ENCODE measurements at places on chromosomes 5 and 9.

GRCh38 chr9:694403-695154 is 146.9 kb upstream of the DMRT1 start:
- DNase-seq = peak; percentile 20

DNA sequence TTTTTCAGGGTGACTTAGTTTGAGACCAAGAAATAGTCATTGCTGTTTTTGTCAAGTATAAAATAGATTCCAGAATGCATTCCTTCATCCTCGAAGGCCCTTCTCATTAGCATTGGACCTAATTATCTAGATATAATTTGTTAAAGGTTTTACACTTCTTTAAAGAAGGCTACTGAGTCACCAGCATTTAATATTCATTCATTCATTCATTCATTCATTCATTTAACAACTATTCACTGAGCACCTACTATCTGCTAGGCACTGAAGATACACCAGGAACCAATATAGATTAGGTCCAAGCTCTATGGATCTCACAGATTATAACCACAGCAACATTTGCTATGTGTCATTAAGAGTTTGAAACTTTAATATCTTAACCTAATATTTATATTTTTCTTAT is 11.1 kb upstream of the REEP5 start:
- DNase-seq = no peak

DNA sequence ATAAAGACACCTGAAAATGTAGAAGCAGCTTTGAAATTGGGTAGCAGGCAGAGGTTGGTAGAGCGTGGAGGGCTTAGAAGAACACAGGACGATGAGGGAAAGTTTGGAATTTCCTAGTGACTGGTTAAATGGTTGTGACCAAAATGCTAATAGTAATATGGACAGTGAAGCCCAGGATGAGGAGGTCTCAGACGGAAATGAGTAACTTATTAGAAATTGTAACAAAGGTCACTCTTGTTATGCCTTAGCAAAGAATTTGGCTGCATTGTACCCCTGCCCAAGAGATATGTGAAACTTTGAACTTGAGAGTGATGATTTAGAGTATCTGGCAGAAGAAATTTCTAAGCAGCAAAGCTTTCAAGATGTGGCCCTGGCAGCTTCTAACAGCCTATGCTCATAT is 382.5 kb downstream of the KCNN2 start:
- no peak for DNase-seq

DNA sequence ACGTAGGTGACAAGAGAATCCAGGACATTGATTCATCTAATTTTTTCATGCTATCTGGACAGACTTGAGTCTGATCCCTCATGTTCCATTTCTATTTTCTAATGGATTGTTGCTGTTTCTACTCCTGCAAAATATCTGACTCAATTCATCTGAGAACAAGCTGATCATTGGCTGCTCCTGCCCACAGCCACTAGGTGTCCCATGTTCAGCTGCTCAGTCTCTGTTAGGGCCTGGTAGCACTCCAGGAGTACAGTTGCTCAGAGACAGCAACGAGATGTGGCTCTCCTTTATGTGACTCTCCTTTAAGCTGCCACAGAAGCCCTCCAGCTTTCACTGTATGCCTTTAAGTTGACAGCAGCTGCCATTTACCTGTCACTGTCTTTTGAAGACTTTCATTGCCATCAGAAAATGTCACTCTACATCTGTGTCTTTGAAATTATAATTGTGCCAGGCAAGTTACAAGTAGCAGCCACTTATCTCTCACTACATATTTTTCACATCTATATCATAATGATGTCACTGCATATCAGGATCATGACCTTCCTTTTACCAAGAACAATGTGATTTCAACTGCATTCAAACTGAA is 1944.2 kb upstream of the NUDT12 start:
- DNase-seq = no peak

DNA sequence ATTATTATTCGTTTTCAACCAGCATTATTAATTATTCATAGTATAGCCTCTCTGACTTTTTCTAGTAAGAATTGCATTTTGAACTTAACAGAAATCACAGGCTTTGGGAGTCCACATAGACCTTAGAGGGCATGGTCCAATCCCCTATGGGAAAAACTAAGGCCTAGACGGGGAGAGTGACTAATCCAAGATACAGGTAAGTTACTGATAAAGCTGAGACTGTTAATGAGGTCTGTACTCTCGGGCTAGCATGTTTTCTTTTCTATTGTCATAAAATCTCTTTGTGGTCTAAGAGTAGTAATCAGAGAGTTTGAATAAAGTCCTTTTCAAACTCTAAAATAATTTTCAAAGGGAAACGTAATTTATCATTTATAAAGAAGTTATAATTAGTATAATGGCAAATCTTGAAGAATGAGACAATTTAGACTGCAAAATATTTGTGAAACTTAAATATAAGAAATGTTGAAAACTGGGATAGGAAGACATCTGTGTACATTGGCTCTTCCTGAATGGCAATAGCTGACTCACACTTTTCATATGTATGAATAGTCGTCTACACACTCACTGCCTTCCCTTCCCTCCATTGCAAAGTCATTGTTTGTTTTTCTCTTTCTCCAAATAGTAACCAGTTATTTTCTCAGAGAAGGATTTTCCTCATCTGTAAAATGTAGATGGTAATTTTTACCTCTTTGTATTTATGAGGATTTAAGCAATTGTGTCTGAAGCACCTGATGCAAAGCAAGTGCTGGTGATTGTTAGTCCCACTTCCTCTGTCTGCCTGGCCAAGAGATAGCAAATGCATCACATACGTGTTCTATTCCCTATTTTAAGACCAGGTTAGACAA is 207.9 kb upstream of the CD180 start:
- no peak for DNase-seq

DNA sequence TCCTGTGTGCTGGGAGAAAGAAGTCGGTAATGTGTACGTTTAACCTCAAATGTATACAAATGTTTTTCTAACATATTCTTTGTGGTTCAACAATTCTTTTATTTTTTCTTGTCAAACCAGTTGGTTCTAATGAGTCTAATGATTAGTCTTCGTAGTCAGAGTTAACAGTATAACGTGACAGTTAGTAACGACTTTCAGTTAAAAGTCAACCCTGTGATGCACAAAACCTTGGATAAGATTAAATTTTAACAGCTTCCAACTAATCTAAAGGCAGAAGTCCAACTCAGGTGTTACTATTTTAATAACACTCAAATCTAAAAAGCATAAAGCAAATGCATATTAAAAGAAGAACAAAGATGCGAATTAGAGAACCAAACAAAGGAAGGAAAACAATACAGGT is 47.0 kb downstream of the SEMA6A start:
- no peak for DNase-seq

GRCh38 chr5:82833277-82833676 is 243.9 kb downstream of the TMEM167A start:
- no peak for DNase-seq

- no peak for DNase-seq
Observed at GRCh38 chr9:81613002-81613812, 76.1 kb downstream of the TLE1 start.

DNA sequence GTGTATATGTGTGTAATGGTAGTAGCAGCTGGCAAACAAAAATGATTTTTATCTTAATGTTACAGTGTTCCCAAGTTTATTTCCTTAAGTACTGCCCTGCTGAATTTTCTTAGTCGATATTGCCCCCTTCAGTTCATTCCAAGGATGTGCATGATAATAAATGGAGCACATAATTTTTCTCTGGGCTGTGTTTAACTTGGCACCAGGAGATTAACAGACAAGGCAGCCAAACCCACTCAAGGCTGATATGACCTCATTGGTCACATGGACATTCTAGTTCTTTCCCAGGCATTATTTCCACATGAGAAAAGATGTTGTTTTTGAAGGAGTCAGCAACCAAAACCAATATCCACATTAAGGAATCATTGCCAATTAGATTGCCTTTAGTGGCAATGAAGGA is 61.8 kb downstream of the COX7C start:
- DNase-seq = no peak
